ENCODE measurements at places on chromosomes 3 and 15. TPM values are rescaled to one million over a fixed set of nuclear protein-coding genes. Genes with fewer than 3 reads are reported as not detected.

Gene TRPM1
- 0.05 TPM for total RNA-seq

Gene OR5K2
- total RNA-seq, result not detected

Gene GRIP2
- total RNA-seq, result 0.10 TPM

Gene CGNL1
- total RNA-seq, result 4.7 TPM

- peak; percentile 84 for DNase-seq
Observed at GRCh38 chr3:158918008-158918407, 116.2 kb downstream of the MFSD1 start.

DNA sequence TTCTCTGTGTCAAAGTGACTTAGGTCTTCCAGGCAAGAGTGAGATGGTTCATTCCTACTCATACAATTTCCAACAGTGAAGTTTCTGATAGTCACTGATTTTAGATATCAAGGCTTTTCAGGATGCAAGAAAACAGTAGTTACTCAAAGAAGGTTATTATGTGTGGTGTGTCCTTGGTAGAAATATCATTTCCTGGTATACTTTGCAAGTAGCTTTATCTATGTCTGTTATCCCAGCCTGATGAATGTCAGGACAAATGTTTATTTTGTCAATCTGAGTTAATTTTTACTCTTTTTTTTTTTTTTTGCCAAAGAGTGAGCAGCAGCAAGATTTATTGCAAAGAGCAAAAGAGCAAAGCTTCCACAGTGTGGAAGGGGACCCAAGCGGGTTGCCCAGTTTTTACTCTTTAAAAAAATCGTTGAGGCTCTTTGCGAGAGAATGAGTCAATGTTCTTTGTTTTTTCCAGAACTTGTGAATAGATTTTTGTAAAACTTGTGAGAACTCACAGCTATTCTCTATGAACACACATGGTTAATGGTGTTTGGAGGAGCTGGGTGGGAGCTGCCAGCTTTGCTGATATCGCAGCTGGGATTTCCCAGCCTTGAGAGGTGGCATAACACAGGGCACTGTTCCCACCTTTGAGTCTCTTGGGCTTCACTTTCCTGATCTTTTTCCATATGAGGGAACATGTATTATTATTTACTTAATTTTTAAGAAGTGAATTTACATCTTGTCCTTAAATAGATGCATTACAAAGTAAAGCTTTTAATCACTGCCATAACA, 51.9 kb downstream of the SV2B start:
- no peak for DNase-seq

GRCh38 chr15:91950631-91951329, 97.3 kb downstream of the SLCO3A1 start:
- no peak for DNase-seq

DNA sequence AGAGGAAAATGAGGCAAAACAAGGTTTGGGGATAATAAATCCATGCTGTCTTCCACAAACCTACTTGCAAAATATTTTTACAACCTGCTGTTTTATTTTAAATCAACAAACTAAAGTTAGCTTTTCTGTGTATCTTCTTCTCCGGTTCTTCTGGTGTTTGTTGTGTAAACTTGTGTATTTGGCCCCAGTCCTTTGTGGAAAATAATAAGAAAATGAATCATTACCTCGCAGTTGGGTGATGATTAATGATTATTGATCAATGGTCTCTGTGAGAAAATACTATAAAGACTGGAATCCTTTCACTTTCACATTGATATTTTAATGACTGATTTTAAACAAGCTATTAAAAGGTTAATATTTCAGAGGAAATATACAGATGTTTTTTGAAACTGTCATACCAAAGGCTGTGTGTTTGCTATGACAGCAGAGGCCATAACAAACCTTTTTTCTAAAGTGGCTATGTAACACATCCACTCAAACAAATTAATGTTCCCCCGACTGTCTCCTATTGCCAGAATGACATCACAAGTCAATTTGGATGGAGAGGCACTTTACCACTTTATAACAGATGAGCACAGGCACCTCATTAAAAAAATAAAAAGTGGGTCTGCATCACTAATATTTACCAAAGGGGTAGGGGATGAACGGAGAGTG, 152.5 kb downstream of the MEX3B start:
- DNase-seq, result no peak

DNA sequence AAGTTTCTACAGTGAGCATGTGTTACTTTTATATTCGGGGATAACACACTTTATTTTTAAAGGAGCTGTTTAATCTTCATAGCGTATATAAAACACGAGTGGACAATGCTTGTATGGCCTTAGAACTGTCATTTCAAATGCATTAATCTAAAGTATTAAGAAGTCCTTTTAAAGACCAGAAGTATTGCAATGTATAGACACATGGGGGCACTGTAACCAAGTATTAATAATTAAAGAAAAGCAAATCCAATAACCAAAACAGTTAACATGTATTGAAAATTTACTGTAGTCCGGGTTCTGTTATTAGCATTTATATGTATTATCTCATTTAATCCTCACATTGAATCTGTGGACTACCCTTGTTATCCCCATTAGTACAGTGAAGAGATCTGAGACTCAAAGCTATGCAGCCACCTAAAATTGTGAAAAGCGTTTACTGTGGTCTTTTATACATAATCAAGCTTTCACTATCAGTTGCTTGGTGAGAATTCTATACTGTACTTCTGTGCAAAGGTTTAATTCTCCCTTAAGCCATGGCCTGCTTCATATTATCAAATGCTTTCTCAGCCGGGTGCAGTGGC, 10.1 kb downstream of the ARL14 start:
- DNase-seq, result peak; percentile 31

DNA sequence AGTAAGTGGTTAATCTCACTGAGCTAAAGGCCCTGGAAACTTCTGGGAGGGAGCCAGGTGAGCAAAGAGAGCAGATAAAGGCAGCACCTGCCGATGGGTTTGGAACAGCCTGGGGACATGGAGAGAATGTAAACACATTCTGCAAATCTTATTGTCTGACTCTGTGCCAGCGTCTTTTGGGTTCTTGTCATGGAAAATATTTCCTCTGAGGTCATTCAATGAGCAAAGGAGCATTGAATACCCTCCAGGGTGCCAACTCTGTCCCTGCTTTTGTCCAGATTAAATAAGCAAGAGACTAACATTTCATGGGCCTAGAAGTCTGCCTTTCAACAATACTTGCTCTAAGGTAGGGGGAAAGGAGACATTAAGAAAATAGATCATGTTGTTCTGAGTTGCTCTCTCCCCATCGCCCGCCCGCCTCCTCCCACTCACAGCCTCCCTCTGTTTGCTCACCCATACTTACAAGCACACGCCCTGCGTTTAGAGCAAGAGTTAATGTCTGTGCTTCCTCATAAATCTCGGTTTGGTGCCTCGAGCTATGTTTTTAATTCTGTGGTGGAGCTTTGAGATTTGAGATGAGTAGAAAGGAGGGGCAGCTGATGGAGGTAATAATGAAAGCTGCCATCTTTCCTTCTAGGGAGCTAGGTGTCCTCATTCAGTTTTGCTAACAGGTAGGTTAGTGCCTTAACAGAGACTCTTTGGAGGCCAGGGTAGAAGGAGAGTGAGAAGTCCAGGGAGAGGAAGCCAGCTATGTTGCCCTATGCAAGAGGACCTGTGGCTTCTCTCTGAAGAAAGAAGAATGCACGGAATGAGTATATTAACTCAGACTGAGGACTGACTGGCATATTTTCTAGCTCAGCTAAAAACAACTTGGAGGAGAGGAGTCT, 132.9 kb downstream of the TPRG1 start:
- peak; percentile 59 for DNase-seq

- peak; percentile 75 for DNase-seq
Observed at GRCh38 chr3:45659661-45660566, 29.3 kb upstream of the SACM1L start.
